Iris pigment epithelial cell (primary cell): ENCODE measurements at places on chromosomes 6 and 20.
A peak's percentile ranks its signal among the peaks of the same experiment; 100 is the strongest.

DNA sequence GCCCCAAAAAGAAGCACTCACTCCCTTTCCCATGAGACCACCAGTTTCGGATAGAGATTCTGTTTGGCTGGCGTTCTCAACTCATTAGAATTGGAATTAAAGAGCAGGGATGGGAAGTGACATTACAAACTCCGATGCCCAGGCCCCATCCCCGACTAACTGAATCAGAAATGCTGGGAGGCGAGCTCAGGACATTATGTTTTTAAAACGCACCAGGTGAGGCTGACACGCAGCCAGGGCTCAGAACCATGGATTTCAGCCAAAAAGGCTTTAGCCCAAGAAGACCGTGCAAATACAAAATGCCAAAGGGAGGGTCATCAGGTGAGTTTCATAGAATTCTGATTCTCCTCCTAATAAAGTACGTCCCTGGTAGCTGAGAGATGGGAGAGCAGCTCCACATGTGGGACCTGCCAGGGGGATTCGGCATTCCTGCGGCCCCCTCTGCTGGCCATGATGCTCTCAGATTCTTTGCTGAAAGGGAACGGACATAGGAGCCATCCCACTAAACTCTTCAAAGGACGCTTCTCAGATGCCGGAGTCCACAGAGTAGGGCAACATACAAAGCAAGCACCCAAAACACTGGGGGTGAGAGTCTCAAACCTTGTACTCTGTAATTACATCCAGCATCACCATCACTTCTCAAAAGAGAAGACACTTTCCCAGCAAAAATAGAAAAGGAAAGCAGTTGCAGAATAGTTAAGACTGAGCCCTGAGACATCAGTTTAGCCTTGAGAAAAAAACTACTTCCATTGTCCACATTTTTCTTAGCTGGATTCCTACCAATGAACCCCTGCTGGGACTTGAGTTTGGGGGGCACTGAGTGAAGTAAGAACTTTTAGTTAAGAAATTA is 205.2 kb downstream of the BMP7 start:
- DNase-seq, result no peak

GRCh38 chr6:99019381-99019780 is 71.6 kb upstream of the FBXL4 start:
- peak; percentile 26 for DNase-seq

GRCh38 chr6:44842616-44843015 is 455.1 kb downstream of the CDC5L start:
- DNase-seq, result no peak

DNA sequence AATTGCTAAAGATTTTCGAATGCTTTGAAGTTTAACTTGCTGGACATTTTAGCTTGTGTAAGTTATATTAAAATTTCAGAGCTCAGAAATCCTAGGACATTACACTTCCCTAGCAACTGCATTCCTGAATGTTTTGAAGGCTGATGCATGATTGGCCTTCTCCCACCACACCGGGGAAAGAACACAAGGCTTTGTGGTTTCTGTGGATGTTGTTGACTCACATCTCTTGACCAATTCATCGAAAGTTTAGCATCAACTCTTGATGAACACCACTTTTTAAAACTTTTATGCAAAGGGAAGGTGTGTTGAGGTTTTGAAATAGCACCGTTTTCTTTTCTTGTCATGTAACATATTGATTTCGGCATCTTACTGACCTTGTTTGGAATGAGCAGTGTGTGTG is 81.1 kb downstream of the RIMS1 start:
- peak; percentile 35 for DNase-seq

DNA sequence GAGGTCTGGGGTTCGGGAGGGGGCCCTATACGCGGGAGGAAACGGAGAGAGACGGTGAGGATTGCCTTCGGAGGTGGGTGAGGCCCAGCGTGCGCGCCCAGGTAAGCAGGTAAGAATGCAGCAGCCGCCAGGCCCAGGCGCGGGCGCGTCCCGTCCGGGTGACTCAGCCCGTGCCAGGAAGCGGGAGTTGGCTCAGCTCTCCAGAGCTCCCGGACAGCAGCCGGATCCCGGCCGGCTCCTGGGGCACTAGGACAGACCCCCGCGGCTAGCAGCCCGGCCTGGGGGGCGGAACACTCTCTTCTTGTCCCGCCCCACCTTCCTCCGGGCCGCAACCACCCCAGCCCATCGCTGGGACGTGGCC is 1.5 kb upstream of the MDFI start:
- peak; percentile 18 for DNase-seq

DNA sequence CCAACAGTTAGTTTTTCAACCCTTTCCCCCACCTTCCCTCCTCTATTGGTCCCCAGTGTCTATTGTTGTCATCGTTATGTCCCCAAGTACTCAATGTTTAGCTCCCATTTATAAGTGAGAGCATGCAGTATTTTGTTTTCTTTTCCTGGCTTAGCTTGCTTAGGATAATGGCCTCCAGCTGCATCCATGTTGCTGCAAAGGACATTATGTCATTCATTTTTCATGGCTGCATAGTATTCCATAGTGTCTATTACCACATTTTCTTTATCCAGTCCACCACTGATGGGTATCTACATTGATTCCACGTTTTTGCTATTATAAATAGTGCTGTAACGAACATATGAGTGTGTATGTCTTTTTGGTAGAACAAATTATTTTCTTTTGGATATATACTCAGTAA is 55.3 kb upstream of the HIVEP1 start:
- DNase-seq, result no peak

- peak; percentile 72 for DNase-seq
Measured at GRCh38 chr6:44738601-44739146, 351.2 kb downstream of the CDC5L start.

DNA sequence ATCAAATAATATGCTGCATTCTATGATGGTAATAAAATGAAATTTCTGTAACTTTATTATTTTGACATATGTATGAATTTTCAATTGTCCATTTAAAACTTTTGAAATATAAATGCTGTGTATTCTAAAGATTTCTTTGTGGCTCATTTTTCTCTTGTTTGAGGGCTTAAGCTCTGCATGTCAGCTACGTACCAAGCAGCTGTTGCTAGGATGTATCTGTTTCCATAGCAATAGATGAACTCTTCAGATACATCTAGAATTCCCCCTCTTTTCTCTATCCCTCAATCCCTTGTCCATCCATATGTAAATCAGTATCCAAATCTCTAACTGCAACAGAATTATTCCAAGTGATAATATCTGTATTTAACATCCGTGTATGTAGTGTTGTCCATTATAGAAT is 76.5 kb upstream of the OPRM1 start:
- DNase-seq, result no peak
